ENCODE measurements at places on chromosomes 11 and 22.

DNA sequence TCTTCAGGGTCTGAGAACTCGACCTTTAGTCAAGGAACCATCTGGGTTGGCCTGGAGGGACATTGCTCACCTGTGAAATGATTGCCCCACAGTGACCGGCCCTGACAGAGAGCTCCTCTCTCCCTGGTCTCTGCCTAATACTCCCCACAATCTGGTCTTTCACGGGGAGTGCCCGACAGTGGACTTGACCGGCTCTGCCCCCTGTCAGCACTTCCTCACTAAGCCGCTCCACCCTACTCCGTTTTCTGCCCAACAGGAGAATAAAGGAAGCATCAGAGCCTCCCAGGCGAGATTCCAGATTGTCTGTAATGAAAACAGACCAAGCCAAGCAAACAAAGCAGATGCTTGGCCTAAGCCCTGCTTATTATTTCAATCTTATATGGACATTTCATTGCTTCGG lies 87.8 kb downstream of the FBXO7 start:
- DNase-seq = no peak

DNA sequence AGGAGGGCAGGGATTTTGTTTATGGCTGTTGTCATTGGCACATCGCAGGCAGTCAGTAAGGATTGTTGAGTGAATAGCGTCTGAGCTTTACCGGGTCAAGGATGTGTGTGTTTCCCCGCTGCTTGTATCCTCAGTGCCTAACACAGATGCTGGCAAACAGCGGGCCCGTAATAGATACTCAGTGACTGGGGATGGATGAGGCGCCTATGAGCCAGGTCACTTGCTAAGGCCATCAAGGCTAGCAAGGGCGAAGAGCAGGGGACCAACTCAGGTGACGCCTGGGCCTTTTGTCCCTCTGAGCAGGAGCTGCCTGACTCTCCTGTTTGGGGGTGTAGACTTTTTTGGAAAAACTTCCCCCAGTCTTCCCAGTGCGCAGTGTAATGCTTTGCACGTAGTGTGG lies 118.1 kb downstream of the HIPK3 start:
- DNase-seq = no peak

- DNase-seq = no peak
Observed at GRCh38 chr22:33639588-33640254, 280.6 kb downstream of the LARGE1 start.

GRCh38 chr11:9763301-9763700 lies 99.4 kb downstream of the SWAP70 start:
- DNase-seq = no peak

GRCh38 chr22:29344137-29344536 lies 28.6 kb upstream of the RASL10A start:
- no peak for DNase-seq

DNA sequence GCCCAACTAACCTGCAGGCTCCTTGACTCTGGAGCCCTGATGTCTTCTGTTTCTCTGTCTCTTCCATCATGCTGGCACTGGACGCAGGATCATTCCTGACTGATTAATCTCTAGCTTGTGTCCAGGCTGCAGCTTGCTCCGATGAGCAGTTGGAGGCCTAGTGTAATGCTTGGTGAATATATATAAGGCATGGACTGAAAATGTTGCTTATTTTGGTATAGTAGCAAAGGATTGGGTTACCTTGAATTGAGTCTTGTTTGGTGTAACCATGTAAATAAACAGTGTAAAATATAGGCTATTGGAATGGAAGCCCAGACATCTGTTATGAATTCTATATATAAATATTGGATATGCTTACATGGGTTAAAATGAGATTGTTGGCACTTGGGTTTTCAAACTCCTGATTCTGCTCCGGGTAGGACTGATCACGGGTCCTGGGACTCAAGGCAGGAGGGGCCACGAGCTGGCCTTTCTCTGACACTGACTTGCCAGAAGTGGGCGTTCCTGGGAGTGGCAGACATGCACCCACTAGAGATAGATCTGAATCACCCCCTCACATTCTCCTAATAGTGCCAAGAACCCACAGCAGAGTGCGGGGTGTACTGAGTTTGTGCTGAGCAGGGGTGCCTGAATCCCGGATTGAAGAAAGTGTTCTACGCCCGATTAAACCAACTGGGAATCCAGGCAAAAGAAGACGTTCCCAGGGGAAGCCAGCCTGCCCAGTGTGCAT lies 25.8 kb downstream of the LRP5 start:
- no peak for DNase-seq

GRCh38 chr11:87819151-87819550 lies 356.1 kb downstream of the RAB38 start:
- DNase-seq = no peak

- DNase-seq = no peak
Observed at GRCh38 chr11:112663947-112664634, 297.1 kb upstream of the NCAM1 start.

- DNase-seq = no peak
Observed at GRCh38 chr11:66878474-66878873, 21.6 kb downstream of the LRFN4 start.

Data from neural progenitor cell (in vitro differentiated cells).